ENCODE measurements at places on chromosomes 13 and 19. TPM values are rescaled to one million over a fixed set of nuclear protein-coding genes. Genes with fewer than 3 reads are reported as not detected.

DNA sequence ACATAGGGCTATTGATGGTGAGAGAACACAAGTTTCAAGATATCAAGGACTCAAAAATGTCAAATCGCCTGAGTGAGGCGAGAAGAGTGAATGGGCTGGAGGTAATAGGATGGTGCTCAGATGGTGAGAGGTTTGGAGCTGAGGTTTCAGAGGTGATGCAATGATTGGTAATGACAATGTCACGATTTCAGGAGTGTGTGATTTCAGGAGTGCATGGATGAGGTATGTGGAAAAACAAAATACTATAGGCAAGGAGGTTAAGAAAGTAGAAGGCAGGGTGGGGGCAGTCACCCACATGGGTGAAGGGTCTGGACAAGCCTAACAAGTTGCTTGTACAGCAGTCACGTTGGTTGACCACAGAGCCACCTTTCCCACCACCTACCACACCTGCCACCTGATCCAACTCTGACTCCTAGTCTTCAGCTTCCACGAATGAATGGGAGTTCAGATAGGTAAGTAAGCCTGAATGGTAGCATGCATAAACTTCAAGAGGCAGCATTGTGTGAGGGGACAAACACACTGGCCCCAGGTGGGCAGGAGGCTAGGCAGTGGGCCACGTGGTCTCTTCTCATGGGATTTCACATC lies 71.5 kb downstream of the RUBCNL start:
- peak; percentile 84 for ATAC-seq

DNA sequence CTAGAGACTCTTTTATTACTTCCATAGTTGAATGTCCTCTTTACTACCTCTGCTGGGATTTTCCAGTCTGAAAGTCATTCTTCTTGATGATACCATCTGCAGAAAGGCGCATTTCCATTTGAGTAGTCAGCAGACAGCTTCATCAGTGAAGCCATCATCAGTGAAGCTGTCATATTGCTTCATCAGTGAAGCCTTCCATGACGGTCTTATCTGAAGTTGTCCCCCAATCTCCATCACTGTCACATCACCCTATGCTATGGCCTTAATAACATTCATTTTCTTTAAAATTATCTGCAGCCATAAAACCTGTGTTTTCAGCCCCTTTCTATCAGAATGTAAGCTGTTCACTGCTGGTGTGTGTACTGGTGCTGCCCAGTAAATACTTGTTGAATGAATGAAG lies 151.6 kb downstream of the B3GLCT start:
- ATAC-seq = no peak

DNA sequence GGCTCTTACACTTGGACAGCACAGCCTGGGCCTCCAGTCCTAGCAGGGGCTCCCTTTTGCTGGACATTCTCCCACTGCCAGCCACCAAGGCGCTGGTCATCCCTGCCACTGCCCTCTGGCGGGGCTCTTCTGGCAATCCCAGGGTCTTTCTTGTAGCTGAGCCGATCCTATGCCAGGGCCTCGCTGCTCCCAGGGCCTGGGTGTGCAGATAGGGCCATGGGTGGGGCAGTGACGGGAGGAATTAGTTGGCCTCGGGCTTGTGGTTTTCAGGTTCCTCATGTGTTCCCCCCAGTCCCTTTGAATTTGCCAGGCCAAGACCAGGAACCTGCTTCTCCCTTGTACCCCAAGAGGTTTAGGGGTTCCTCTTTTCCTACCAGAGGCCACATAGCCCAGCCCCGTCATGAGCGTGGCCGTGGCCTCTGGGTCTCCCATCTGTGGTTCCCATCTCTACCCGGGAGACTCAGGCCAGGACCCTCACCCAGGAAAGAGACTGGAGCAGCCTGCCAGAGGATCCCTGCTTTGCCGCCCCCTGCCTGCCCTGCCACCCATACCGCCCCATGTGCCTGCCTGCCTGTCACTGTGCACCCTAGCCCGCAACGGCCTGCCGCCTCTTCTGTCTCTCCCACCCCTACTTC lies 26.2 kb downstream of the TMED1 start:
- no peak for ATAC-seq

Gene CD37
- 125 TPM for total RNA-seq

- ATAC-seq = no peak
Measured at GRCh38 chr13:47310401-47310800, 413.5 kb upstream of the HTR2A start.

DNA sequence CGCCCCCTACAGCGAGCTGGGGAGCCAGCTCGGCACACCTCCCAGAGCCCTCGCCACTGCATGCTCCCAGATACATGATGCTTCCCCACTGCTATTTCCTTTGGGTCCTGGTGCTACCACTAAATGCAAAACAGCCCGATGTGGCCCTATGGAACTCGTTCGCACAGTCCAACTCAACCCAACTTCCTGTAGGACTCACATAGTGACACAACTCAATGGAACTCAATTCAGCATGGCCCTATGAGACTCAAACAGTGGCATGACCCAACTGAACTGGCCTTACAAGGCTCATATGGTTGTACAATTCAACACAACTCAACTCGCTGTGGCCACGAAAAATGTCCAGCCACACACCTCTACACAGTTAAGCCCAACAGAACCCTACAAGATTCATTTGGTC lies 3.5 kb downstream of the KCNA7 start:
- no peak for ATAC-seq

DNA sequence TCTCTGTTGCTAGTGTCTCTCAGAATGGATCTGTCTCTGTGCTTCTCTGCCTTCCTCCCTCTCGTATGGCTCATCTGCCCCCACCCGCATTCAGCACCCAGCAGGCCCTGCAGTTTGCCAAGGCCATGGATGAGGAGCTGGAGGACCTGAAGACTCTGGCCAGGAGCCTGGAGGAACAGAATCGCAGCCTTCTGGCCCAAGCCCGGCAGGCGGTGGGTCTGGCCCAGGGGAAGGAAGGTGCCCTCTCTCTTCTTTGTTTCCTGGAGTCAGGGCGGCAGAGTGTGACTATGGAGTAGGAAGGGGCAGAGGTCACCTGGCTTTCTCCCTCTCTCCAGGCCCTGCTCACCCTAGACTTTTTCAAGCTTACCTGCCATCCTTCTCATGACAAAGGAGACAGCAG lies 10.9 kb downstream of the KASH5 start:
- no peak for ATAC-seq

Gene TMEM143
- 33.7 TPM for total RNA-seq

DNA sequence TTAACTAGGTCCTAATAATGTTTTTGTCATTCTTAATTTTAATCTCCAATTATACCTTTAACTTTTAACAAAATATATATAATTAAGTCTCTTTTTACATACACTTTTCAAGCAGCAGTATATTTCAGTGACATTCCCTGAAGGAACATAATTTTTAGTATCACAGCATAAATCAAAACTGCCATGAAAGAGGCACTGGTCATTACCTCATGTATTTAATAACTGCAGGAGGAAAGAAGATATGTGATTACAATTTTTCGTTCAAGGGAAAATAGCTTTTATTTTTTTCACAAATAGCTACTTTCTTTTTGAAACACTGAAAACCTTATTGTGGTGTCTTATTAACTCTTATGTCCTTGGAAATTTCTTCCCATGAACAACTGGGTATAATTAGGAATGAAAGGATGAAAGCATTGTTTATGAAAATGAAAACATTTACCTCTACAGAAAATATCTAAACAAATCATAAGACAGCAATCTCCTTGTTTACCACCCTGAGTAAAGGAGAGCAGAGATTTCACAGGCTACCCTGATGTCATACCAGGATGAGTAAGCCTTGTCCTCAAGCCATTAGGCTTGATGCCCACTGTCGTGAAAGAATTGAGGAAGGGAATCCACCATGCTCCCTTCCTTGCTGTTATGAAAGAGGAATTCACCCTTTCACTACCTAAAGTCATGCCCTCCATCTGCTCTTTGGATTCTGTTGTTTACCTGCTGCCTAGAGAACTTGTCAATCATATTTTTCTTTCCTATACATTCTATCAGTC lies 877.2 kb upstream of the PCDH20 start:
- no peak for ATAC-seq

Gene KLK3
- not detected for total RNA-seq

DNA sequence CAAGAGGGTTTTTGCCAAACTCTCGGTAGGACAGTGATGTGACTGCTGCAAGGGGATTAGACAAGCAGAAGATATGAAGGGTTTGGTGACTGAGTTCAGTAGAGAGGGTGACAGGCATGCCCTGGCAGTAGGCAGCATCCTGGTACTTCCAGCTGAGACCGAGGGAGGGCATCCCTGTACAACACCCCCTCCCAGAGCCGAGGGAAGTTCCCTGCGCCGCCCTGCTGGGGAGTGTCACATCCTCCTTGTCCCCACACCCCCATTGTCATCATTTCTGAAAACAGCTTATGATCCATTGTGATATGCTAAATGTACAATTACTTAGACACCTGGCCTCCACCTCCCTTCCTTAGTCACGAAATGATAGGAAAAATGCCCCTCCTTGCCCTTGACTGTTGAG lies 14.6 kb downstream of the ZNF544 start:
- no peak for ATAC-seq

GRCh38 chr13:110001670-110002275 lies 215.4 kb upstream of the IRS2 start:
- no peak for ATAC-seq
